Activated T-helper 1 cell treated with anti-CD3 and anti-CD28 coated beads, Interleukin-12 subunit alpha, Interleukin-12 subunit beta, Interleukin-2, Interleukin-4 antibody, amounts not matched to agents 30 ng/mL and 10 ng/mL and 1 ng/mL, durations not matched to agents 14 hours and 24 hours and 36 hours (primary cell): ENCODE measurements at places on chromosomes 5 and 9. TPM values are rescaled to one million over a fixed set of nuclear protein-coding genes. Genes with fewer than 3 reads are reported as not detected.

The SH3PXD2B gene
- 0.26 and 0.32 TPM in 2 replicates for total RNA-seq

The PCDHAC2 gene
- not detected in 2 replicates for total RNA-seq

The RUSC2 gene
- total RNA-seq, result 4.4 and 5.8 TPM in 2 replicates

The ORM2 gene
- total RNA-seq, result not detected in 2 replicates
